ENCODE measurements at places on chromosomes 7 and 10.

DNA sequence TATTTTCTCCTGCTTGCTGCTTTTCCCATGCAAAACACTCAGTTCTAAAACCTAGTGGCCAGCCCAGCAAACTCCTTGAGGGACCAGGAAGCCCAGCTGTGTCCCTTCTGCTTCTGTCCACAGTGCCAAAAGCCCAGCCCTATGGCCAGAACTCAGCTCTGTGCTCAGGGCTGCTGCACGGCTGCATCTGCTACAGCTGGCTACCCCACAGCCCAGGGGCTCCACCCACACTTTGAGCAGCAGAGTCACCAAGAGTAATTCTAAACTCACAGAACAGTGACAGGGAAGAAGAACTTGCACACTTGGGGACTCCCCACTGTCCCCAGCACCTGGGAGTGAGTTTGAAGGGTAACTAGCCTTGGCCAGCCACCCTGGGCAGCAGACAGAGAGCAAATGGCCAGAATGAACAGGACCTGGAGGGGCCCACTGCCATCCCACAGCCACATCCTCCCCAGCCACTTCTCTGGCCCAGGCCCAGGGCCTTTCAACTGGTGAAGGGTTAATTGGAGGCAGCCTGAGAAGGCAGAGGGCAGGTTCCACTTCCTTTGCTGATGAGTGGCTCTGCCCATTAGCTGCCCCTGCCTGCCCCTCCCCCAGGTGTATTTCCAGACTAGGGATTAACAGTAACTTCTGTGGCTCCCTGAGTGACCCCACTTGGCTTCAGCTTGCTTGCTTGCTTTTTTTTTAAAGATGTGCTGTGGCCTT lies 28.1 kb upstream of the TRIM8 start:
- DNase-seq, result peak; percentile 81

DNA sequence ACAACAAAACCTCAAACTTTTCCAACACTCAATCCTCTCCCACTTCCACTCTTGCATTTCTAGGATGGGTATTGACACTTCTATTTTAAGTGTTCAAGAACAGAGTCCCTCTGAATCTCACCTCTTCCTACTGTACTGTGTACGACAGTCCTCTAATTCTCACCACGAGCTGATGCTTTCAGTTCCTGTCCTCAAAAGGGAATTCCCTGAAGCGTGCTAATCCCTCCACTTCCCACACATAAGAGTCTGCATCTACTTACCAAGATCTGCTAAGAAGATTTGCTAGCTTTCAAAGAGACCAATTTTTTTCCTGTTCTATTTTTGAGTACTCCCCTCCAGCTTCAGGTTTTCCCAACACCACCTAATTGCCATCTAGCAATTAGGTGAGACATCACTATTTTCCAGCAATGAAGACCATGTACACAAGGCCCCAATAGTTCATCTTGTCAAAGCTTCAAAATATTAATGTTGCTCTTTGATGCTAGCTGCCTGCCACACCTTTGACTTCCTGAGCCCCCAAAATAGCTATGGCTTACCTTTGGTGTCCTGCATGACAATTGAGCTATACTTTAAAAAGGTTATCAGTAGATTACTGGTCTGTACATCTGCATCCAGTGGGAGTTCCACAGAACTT lies 54.4 kb downstream of the ARMH3 start:
- DNase-seq, result peak; percentile 53

GRCh38 chr10:91127341-91128082 lies 93.0 kb upstream of the PCGF5 start:
- no peak for DNase-seq

DNA sequence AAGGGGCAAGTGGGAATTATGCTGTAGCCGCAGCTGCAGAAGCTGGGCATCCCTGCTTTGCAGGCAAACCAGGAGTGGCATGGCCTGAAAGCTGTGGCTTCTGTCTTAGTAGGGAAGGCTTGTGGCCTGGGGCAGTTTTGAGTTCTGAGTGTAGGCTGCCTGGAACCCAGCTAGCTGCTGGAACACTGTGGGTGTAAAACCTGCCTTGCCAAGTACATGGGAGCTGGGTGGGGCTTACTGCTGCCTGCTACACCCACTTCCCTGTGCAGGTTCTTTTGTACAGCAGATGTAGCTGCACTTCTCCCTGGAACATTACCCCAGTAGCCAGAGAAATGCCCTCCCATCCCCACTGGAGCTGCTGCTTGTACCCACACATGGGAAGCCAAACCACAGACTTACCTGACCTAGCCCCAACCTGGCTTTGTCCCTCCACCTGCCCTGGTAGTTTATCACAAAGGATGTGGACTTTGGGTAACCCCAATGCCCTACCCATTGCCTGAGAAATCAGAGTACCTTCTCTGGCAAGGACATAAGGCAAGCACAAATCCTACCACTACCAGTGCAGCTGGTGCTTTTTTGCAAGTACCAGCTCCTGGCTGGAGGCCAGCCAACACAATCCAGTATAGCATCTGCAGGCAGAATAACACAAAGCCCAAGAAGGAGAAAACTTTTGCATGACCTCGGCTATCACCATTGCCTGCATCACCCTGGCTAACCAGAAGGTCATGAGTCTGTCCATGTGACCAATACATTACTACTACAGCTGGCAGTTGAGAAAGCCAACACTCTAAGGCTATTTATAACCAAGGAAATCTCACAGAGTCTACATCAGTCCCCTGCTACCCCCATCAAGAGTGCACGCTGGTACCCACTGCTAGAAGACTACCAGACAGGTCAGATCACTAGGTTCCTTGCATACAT lies 26.5 kb upstream of the PPP1R3A start:
- no peak for DNase-seq

- DNase-seq, result no peak
Measured at GRCh38 chr7:36871863-36872262, 147.6 kb upstream of the AOAH start.

DNA sequence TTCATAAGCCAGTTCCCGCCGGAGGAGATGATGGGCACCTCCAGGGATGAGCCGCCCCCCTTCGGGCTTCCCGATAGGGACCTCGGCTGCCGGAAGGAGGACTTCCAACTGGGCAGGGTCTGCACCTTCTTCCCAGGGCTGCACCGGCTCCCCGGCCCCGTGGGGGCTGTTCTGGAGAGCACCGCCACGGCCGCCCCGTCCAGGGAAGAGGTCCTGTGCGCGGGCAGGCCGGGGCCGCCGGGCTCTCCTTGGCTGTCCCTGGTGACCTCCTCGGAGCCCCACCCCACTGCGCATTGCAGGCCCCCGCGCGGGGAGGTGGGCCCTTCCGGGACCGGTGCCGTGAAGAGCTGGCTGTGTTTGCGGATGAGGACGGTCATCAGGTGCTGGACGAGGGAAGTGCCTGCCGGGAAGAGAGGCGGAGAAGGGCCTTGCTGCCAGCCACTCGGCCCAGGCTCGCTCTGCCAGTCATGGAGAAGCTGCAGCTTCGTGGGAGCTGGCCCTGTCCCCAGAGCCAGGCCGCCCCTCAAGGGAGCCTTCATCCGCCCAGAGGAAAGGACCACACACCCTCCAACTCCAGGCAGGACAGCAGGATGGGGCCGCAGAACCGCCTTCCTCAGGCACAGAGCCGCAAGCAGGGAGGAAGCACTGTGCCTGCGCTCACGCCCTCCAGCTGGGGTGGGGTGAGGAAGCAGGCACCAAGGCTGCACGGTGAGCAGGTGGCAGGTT lies 144.4 kb downstream of the MAPK8 start:
- DNase-seq, result no peak

GRCh38 chr10:49189422-49189821 lies 1.2 kb upstream of the TMEM273 start:
- DNase-seq, result no peak

GRCh38 chr10:66748217-66748616 lies 177.6 kb upstream of the LRRTM3 start:
- no peak for DNase-seq

- DNase-seq, result no peak
Measured at GRCh38 chr10:112404617-112405016, 30.7 kb downstream of the ACSL5 start.

- no peak for DNase-seq
Measured at GRCh38 chr7:121157885-121158590, 169.5 kb downstream of the CPED1 start.

DNA sequence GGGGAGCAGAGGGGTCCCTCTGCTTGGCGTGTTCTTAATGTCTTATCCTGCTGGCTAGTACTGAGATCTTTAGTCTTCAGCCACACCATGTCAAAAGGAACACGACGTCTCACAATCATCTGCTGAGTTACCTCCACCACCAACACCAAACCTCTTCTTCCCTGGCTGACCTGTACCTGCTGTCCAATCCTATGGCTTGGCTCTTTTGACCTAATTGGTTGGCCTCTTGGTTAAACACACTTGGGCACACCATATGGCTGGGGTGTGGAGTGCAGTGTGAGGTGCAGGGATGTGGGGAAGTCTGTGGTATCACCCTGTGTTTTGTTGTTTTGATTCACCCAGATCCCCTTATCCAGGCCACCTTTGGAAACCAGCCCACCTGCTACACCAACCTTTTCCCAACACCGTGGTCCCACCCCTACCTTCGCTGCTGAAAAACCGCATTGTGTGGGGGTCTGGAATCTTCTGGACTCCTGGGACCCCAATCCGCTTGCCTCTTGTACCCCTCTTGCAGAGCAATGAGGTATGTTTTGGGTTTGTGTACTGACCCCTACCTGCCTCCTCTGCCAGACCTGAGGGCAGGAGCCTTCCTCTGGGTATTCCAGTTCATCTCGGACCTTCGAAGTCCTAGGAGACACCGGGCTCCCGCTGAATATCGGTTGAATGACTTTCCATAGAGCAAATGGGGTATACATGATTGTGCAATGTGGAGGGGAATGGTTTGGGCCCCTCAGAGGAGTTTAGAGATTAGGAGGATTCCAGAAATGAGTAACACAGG lies 2.8 kb upstream of the LBX1 start:
- DNase-seq, result no peak

DNA sequence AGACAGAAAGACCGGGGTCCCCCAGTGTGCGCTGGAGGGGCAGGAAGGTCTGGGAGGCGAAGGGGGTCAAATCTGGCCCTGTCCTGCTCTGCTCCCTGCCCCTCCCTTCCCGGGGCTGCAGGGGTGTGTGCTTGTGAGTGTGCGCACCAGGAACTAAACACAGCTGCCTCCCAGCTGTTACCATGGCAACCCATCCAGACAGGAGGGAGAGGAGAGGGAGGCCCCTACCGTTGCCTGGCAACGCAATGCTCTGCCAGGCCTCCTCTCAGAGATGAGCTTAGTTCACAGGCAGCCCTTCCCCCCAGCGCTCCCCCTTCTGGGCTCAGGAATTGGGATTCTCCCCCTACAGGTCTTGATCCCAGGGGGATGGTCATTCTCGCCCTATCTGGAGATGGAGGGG lies 6.1 kb downstream of the NYAP1 start:
- DNase-seq, result peak; percentile 89

GRCh38 chr7:70354409-70355169 lies 756.3 kb downstream of the AUTS2 start:
- DNase-seq, result no peak

GRCh38 chr7:130423501-130424037 lies 17.2 kb downstream of the CEP41 start:
- no peak for DNase-seq

DNA sequence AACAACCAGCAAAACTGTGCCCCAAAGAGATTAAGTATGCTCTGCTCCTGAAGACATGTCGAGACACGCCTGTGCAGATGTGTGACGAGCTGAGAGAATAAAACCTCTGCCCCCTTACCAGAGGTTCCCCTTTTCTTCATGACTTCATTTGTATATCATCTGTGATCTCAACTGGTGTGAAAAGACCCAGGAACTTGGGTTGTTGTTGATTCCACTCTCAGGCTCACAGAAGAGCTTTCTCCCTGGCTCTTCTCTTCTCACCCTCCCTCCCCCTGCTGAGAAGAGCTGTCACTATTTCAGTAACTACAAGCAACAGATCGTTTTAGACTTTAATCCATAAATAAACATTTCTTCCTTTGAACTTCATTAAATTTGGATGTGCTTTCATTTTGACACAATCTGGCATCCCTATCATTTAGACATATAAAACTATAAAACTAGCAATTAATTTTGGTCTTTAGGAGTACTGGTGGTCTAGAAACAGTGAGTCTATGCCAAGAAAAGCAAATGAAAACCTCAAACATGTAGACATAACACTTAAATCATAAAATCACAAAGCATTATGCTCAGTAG lies 179.3 kb upstream of the FZD8 start:
- peak; percentile 8 for DNase-seq

GRCh38 chr7:20217193-20217948 lies at the start of gene MACC1:
MACC1 (minus strand) TSS chr7:20217384; CDS start chr7:20161862, 55,522 bp downstream.
- peak; percentile 36 for DNase-seq

DNA sequence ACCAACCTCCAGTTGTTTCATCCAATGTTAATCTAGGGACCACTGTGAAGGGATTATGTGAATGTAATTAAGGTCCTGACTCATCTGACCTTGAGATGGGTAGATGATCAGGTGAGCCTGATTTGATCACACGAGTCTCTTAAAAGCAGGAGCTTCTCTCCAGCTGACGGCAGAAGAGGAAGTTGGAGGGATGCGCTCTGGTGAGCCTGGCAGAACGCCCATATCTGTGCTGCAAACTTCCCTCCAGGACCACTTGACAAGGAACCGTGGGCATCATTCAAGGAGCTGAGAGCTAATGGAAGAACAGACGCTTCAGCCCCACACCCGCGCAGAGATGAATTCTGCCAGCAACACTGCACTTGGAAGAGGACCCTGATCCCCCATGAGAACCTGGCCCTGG lies 642.4 kb downstream of the TNS3 start:
- DNase-seq, result no peak

- DNase-seq, result peak; percentile 38
Measured at GRCh38 chr10:121753726-121754476, 155.7 kb upstream of the FGFR2 start.

DNA sequence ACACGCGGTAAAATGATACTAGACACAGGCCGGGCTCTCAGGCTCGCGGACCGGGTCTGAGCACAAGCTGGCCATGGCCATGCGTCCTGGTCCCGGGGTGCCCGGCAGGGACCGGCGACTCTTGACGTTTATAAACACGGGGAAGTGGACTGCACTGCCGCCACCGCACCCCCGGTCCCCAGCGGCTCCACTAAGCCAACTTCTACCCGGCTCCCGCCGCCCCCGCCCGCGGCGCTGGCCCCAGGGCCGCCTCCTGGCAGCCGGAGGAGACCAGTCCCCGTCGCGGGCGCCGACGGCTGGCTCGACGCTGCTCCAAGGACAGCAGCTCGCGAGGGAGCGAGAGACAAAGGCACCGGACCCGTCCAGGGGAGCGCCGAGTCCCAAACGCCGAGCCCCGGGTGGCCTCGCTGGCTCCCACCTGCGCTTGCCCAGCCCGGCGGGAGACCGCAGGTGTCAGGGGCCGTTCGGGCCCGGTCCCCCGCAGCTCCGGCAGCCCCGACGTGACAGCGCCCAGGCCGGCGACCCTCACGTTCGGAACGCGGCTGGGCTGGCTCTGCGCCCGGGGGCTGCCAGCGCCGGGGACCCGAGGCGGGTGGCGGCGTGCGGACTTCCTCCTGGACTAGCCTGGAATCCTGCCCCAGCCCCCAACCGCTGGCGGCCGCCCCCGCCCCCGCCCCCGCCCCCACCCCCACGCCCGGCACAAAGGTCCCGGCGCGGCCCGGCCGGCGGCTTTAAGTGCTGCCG lies 517 bp downstream of the ITGB1 start:
- peak; percentile 54 for DNase-seq

GRCh38 chr7:132891554-132891953 lies 190.3 kb downstream of the CHCHD3 start:
- no peak for DNase-seq

Data from GM20000 (cell line).